ENCODE measurements at places on chromosomes 11 and 22. TPM values are rescaled to one million over a fixed set of nuclear protein-coding genes. Genes with fewer than 3 reads are reported as not detected.

GRCh38 chr22:21837248-21837979, 30.0 kb downstream of the MAPK1 start:
- DNase-seq = no peak
- H3K27me3 ChIP-seq = no peaks in the 10 kb centered on the region
- H3K4me1 ChIP-seq = peaks cover 70% of the 10 kb centered on the region
- H3K36me3 ChIP-seq = no peaks in the 10 kb centered on the region

DNA sequence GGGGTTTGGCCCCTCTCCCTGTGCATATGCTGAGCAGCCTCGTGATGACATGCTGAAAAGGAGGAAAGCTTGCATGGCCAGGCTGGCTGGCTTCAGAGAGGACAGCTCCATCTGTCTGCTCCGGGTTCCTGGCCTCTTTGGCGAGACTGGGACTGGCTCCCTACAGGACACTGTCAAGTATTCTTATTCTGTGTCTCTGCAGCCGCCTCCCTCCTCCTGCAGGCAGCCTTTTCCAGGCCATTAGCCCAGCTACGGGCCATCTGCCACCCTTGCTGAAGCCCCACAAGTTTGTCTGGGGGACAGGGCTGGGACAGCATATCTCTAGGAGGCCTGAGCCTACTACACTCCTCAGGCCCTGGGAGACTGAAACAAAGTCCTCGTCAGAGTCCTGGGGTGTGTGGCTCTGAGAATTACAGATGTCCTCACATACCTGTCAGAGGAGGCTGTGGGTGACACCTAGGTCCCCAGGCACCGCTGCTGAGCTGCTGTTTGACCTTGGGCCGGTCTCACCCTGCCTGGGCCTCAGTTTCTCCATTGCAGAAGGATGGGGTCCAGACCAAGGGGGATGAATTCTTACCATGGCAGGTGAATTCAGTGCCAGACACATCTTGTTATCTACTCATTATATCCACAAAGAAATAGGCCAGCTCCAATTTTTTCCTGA, 11.0 kb downstream of the MRGPRG start:
- no peak for DNase-seq
- H3K36me3 ChIP-seq = no peaks in the 10 kb centered on the region
- no peaks in the 10 kb centered on the region for H3K27me3 ChIP-seq

GRCh38 chr22:32692371-32692770, 109.1 kb upstream of the TIMP3 start:
- no peaks in the 10 kb centered on the region for H3K36me3 ChIP-seq
- no peak for DNase-seq
- no peaks in the 10 kb centered on the region for H3K4me1 ChIP-seq
- no peak overlapping the region for H3K4me3 ChIP-seq

DNA sequence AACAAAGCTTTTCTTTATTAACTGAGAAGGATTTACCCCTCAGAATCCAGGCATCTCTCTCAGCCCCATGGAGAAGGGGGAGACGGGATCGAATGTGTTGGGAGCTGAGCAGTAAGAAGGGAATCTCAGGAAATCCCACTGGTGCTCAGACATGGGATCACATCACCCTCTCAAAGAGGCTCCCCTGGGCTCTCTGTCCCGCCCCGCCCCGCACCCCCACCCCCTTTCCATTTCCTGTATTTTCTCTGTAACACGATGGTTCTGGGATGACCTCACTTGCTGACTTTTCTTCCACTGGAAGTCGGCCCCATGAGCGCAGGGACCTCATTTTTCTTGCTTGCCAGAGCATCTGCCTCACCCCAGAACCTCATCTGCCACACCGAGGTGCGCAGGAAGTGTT, 100.0 kb downstream of the RPS6KA4 start:
- no peak for DNase-seq
- no peak overlapping the region for H3K27ac ChIP-seq
- H3K27me3 ChIP-seq = no peaks in the 10 kb centered on the region
- no peaks in the 10 kb centered on the region for H3K36me3 ChIP-seq

- no peak overlapping the region for H3K4me3 ChIP-seq
- H3K4me1 ChIP-seq = no peaks in the 10 kb centered on the region
- no peak for DNase-seq
- no peaks in the 10 kb centered on the region for H3K27me3 ChIP-seq
- H3K27ac ChIP-seq = no peak overlapping the region
These were observed 292.6 kb downstream of the SWAP70 start for GRCh38 chr11:9956483-9956882.

OR5D16 gene
- not detected for total RNA-seq

TPP1 gene
- 45.6 TPM for total RNA-seq

BRSK2 gene
- 2.4 TPM for total RNA-seq

Data from tibial nerve (tissue), 4 donors.